ENCODE measurements at places on chromosomes 5 and 9. TPM values are rescaled to one million over a fixed set of nuclear protein-coding genes. Genes with fewer than 3 reads are reported as not detected.
A peak's percentile ranks its signal among the peaks of the same experiment; 100 is the strongest.

DNA sequence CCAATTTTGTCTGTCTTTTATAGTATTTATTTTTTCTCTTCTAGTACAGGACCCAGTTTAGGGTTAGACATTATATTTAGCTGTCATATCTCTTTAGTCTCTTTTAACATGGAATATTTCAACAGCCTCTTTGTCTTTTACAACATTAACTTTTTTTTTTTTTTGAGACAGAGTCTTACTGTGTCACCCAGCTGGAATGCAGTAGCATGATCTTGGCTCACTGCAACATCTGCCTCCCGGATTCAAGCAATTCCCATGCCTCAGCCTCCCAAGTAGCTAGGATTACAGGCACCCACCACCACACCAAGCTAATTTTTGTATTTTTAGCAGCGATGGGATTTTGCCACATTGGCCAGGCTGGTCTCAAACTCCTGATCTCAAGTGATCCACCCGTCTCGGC is 90.1 kb downstream of the ADAMTS6 start:
- no peak for DNase-seq

HTR4 gene
- polyA plus RNA-seq: 4.7 TPM

RANBP6 gene
- polyA plus RNA-seq: 21.2 TPM

DNA sequence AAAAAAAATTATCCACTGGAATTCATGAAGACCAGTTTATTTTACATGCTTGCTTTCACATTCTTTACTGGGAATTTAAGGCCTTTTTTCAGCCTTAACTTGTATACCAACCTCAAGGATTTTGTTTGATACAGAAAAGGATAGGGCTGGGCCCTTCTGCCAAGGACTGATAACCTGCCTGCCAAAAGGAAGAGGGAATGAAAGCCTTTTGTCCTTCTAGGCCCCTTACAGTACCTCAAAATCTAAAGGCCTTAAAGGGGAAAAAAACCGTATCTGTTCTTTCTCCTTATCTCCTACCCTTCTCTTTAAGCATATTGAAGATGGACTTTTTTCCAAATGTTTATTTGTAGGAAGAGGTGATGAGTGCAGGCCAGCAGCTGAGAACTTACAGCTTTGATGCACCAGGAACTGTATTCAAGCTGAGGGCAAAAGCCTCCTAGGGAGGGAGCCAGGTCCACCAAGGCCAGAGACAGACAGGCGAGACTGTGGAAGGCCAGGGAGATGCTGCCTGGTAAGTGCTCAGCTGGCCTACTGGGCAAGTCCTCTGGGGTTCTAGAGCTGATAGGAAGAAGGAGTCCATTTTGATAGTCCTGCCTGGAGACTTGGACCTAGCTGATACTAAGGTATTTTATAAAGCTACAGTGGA is 31.8 kb downstream of the FAXDC2 start:
- no peak for DNase-seq

SLC6A7 gene
- 5.7 TPM for polyA plus RNA-seq

GRCh38 chr5:21704974-21705668 is 1148.0 kb downstream of the CDH12 start:
- DNase-seq: no peak

APC gene
- polyA plus RNA-seq: 33.7 TPM

DNA sequence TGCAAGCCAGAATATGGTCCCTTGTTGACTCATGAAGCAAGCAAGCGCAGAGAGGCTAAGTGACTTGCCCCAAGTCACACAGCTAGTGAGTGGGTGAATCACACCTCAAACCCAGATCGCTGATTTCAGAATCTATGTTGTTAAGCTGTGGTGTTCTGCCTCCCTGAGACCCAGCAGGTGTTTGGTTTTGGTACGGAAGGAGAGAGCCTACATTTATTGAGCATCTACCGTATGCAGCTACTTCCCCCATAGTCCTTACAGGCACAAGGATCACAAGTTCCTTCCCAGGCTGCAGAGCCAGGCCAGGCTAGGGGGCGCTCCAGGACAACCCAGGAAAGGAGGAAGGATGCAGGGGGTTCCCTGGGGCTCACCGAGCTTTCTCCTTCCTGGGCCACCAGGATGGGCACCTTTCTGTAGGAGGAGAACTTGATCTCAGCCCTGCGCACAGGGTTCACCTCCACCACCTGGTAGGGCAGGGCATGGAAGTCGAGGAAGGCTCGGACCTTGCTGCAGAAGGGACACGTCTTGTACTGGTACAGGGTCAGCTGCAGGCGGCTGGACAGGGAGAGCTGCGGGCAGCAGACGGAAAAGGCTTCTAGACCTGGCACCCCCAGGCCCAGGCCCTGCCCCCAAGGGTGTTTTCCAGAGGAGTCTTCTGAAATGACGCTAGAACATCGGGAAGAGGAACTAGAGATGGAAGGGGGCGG is 2.5 kb downstream of the PTGES2 start:
- DNase-seq: peak; percentile 63

- no peak for DNase-seq
Observed at GRCh38 chr9:91771864-91772263, 178.2 kb downstream of the ROR2 start.

TICAM2 gene
- polyA plus RNA-seq: 2.9 TPM

DNA sequence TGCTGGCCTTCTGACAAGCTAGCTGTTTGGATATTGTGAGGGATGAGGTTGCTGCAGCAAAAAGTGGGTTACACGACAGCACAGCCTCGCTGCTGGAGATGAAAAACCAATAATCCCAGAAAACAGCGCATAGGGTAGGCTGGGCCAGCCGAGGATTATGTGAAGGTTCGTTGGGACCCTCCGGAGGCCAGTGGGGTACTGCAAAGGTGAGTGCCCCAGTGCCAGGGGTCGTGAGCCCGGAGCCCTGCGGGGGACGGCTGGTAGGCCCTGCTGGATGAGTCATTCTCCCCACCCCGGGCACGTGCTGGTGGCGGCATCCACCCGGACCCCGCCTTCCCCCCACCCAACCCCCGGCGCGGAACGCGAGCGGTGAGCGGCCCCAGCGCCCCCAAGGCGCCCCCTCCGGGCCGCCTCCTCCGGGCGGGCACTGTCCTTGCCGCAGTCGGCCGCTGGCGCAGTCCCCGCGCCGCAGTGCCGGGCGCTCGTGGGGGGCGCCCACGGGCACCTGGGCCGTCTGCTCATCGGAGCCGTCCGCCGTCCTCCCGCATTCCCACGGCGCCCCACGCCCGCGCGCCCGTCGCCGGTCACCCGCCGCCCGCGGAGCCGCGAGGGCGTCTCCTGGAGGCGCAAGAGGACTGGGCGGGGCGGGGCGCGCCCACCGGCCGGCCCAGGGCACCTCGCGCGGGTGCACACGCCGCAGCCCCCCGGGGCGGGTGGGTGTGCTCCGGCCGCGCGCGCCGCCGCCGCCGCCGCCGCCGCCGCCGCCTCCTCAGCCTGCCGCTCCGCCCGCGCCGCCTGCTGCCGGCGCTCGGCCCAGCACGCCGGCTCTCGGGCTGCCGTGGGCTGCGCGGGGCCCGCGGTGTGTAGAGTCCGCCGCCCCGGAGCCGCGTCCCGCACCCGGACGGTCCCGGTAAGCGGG is at the start of gene PHF24:
TSS of gene PHF24 (plus strand) at position 794 of the 919 bp plus-strand sequence. CDS start 13,014 bp downstream, outside the sequence.
- peak; percentile 12 for DNase-seq

LCN6 gene
- 2.8 TPM for polyA plus RNA-seq

- DNase-seq: no peak
Observed at GRCh38 chr9:96014078-96014477, 138.6 kb downstream of the ERCC6L2 start.

GRCh38 chr9:73183917-73184861 is 32.5 kb downstream of the ANXA1 start:
- no peak for DNase-seq

GRCh38 chr9:366620-367019 is 152.0 kb downstream of the DOCK8 start:
- DNase-seq: no peak
